ENCODE measurements at places on chromosomes 2 and 18.

DNA sequence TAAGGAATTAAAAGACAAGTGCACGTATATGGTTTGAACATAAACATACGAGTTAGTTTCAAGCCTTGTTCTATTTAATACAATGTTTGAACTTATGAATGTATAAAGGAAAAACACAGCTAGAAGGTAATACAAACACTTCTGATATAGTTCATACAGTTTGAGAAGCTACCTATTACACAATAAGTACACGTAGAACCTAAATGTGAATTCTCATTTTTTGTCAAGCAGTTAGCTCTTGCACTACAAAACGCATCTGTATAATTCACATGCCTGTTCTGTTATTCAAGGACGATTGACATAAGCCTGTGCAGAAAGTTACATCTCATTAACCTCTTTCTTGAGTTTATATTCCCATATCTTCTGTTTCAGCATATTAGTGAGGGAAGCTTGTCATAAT is 2.7 kb downstream of the LRP1B start:
- no peak for DNase-seq

DNA sequence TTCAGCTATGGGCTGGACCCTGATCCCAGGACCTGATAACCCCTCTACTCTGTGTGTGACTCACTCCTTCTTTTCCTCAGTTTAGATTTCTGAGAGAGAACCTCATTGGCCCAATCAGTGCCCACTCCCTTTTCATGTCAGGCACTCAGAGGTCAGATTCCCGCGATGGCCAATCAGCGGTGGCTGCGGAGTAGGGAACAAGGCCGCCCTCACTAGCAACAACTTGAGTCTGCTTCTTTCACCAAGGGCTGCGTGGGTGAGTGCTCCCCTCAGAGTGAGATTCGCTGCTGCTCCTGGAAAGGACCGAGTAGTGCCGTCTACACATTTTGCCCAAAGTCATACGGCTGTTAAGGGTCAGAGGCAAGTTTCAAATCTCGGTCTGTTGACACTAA is 34.7 kb downstream of the NPPC start:
- no peak for DNase-seq

DNA sequence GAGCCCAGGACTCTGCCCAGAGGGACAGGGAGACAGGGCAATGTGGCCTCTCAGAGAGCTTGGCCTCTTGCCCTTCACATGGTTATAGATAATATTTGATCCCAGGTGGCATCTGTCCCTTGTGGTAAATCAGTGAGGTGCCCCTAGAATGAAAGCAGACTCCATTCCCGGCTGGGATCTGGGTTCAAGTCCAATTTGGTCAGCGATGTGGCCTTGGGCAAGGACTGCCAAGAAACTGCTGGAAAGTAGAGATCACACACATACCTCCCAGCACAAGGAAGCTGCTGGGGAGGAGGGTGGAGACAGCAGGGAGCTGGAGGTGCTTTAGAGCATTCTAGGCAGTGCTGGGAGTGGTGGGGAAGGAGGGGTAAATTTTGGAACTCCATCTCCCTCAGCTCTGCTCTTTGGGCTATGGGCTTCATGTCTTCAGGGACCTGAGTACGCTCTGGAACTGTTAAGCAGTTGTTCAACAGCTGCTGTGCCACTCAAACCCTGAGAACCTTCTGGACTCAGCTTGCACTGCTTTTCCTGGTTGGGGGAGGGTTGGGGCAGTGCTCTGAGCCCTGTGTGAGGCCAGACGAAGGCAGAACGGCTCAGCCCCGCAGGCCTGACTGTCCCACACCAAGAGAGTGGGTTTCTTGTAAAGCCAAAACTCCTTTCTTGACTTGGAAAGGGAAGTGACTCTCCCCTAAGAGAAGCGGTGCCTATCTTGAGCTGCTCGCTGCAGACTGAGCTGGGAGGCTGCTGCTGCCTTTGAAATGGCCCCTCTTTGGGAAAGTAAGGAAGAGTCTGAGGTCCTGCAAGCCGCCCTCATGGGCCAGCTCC is 23.0 kb downstream of the INPP5D start:
- no peak for DNase-seq

DNA sequence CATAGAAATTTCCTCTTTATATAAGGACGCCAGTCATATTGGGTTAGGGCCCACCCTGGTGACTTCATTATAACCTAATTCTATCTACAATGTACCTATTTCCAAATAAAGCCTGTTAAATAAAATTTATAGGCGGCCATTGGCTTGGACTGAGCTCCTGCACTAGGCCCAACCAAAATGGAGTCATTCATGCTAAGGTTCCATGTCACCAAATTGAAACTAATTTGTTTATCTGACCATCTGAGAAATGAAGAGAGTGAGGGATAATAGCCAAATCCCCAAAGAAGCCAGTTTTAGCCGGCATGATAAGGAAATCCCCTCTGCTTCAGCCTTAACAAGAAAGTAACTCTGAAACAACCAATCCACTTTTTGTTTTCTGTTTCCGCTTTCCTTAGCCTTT is 7.2 kb upstream of the DYM start:
- DNase-seq, result no peak

DNA sequence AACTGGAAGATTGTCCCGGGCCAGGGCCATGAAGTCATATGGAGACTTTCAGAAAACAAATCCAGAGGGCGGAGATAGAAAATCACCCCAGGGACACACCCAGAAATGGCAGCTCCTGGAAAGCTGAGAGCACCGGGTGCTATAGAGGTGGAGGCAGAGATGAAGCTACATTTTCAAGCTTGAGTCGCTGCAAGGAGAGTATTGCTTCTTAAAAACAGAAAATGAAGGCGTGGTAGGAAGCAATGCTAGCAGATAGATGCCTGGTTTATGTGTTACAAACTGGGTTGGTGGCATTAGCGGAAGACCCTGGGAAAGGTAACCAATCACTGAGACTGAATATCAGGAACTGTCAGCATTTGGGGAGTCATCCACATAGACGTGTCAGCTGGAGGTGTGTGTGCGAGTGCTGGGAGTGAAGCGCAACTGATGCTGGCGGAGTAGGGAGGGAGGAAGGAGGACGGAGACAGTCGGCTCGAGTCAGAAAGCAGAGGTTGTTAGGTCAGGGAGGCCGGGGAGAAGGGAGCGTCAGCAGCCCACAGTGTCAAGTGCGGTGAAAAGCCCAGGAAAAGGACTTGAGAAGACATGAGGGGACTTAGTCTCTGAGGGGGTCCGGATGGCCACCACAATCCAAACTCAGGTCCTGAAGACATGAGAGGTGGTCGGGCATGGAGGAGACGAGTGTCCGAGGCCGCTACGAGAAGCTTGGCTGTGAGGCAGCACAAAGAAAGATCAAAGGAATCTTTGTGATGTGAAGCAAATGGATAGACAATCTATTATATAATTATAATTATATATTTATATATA is 45.4 kb downstream of the C18orf63 start:
- no peak for DNase-seq

DNA sequence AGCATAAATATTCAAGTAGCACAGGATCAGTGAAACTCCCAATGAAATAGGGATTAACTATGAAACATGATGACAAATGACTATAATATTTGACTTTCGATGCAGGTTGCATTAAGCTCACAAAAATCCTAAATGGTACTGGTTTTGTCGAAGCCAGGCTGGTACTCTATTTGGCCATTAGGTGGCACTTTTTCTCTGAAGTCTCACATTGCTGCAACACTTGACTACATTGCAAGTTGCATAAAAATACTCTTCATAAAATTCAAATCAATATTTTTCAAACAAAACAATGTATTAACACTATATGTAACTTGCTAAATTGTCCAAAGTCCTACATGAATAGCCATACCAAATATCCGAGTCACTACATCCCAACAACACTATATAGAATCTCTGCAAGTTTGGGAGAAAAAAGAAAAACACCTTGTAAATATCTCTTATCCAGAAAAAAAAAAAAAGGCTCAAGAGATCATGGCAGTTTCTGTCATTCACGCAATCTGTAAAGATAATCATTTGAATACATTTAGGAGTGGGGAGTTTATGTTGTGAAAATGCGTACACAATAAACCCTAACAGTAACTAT is 9.5 kb downstream of the RTTN start:
- no peak for DNase-seq

- peak; percentile 14 for DNase-seq
These were observed 542.4 kb upstream of the NRP2 start for GRCh38 chr2:205139822-205140463.

DNA sequence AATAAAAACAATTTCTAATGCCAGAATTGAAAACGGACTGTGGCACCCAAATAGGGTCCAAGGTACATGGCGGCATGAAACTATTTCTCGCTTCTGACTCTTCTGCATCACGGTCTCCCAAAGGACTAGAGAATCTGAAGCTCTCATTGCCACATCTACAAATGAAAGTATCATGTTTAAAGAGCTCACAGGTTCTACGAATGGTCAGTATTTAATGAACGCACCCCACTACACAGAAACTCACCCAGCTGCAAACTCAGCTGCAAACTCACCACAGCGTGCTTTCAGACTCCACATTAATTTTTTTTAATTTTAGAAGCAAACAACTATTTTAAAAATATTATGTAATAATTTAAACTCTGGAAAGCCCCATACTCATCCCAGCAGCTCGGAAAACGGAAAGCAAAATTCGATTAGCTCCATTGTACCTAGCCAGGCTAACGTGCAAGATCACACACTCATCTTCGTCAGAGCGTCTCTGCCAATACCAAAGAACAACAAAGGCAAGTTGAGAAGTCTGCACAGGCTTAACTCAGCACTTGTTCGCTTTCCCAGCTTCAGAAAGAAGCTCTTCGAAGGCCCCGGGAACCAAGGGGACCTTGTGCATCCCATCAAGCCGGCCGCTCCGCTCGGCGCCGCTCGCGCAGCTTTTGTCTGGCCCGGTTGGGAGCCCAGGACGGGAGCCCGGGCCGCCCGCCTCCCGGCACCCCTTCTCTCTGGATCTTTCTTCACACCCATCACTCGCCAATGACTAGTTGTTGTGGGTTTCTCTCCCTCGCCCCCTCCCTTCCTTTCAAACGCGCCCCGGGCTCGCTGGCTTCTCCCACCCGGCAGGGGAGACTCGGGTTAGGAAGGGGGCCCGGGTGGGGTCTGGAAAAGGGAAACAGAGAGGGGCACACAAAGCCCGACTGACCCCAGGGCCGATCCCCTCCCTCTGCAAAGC is 785 bp downstream of the CLASP1 start:
- DNase-seq, result peak; percentile 69

DNA sequence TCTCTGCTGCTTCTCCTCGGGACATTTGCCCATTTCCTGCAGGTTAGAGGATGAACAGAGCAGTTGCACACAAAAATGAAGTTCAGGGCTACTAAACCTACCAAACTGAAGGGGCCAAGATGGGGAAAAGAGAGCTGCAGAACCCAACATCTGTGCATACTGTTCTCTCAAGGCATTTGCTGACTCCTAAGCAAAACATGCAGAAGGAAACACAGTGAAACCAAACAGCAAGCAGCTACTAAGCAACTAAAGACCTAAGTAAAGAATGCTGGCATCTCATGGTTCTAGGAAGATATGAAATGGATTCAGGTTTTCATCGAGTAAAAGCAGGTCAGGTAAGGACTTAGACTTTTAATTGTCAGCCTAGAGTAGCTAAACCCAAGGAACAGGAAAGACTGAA is 111.9 kb upstream of the SYT4 start:
- no peak for DNase-seq

- DNase-seq, result no peak
These were observed 245.1 kb downstream of the SOX11 start for GRCh38 chr2:5937321-5937720.

GRCh38 chr2:11891671-11892440 is 145.4 kb downstream of the LPIN1 start:
- DNase-seq, result no peak

DNA sequence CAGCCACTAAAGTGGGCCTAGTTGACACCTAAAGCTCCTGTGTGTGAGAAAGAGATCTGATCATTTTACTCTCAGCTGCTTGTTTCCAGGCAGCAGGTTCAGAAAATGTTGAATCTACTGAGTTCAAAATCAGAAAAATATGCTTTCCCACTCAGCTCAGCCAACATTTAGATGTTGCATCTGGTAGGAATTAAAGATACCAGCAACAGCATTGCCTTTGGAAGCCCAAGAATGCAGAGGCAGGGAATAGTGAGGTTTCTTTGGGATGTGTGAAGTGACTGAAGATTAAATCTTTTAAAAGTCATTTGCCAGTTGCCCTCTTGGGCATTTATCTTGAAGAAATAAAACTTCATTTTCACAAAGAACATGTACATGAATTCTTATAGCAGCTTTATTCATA is 33.9 kb upstream of the DOCK10 start:
- no peak for DNase-seq

GRCh38 chr2:62303788-62304187 is 107.9 kb downstream of the B3GNT2 start:
- DNase-seq, result no peak

DNA sequence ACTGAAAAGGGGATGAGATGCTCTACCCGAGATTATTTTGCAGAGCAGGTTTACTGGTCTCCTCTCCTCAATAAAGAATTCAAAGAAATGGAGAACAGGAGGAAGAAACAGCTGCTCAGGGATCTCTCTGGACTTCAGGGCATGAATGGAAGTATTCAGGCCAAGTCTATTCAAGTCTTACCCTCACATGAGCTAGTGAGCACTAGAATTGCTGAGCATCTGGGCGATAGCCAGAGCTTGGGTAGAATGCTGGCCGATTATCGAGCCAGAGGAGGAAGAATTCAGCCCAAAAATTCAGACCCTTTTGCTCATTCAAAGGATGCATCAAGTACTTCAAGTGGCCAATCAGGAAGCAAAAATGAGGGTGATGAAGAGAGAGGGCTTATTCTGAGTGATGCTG is 60.0 kb downstream of the PIKFYVE start:
- DNase-seq, result no peak

GRCh38 chr2:170147576-170147975 is 30.4 kb upstream of the MYO3B start:
- no peak for DNase-seq

DNA sequence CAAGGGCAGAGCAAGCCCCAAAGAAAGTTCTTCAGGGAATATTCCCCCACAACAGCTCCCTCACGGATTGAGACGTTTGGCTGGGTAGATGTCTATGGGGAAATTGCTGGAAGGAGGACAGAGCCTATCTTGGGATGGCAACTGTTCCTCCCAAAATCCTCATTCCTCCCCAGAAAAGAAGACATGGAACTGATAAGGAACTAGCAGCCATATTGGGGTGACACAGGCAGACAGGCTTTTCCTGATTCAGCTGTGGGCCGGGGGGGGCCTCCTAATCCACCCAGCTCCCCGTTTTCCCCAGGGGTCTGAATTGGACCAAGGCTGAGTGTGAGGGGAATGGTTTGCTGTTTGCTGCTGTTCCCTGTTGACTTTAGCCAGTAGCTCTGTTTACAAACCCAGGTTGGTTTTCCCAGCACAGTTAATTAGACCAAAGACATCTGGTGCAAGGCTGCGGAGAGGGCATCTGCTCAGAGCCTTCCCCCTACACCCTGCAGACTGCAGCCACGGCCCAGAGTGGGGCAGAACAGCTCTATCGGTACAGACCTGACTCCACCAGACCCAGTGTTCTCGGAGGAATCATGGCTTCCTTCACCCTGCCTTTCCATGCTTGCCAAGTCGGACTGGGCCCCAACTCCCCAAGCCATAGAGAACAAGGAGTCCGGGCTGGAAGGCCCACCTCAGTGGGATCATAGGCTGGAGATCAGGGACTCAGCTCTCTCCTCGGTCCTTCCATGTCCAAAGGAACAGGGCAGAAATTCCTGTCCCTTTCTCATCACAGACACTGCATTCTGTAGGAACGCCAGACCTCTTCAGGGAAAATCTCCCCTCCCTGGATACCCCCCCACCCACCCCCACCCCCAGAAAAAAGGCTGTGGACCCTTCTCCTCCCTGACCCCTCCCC is 1.7 kb upstream of the PKDCC start:
- no peak for DNase-seq

GRCh38 chr18:44625386-44625785 is 55.3 kb upstream of the SETBP1 start:
- no peak for DNase-seq
